H4 (cell line): ENCODE measurements at places on chromosomes 7 and 10. TPM values are rescaled to one million over a fixed set of nuclear protein-coding genes. Genes with fewer than 3 reads are reported as not detected.
A peak's percentile ranks its signal among the peaks of the same experiment; 100 is the strongest.

GRCh38 chr10:77320971-77321471, 316.6 kb downstream of the KCNMA1 start:
- peak; percentile 21 for DNase-seq

DNA sequence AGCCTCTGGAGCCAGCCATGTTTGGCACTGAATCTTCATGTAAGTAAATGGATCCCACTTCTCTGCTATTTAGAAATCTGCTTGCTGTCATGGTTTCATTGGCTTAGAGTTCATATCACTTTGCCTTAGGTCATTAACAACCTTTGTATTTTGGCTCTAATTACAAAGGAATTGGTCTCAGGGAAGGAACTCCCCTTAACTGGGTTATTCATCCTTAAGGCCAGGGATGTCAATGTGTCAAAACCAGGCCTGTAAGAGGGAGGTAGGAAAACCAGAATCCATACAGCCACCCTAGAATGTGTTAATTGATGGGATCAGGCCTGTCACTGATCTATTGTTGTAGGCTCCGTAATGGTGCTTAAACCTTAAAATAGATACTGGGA, 67.3 kb downstream of the ST7 start:
- no peak for DNase-seq

NKX1-2 gene
- total RNA-seq: 0.02 TPM in 1 of 2 replicates, not detected in the other

ZNF786 gene
- total RNA-seq: 1.4 and 3.0 TPM in 2 replicates

KIF11 gene
- 37.5 and 42.6 TPM in 2 replicates for total RNA-seq

DNA sequence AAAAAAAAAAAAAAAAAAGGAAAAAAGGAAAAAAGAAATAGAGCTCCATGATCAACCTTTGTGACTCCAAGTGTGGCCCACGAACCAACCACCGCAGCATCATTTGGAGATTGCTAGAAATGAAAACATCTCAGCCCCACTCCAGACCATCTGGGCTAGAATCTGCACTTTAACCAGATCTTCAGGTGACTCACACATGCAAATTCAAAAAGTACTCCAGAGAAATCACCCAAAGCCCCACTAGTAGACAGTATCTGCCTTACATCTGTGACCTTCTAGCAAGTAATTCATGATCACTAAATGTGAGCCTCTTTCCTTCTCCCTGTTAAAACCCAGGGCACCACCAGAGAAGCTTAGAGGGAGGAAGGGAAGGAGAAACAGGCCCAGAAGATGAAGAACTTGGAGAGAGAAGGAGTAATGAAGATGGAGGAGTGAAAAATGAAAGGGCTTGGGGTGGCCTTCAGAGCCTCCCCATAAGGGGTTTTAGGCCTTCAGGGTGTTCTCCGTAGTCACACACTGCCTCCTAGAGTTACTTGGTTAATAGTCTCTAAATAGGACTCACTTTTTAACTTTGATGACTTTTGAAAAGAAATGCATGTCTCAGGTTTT, 94.0 kb downstream of the SLC37A3 start:
- DNase-seq: no peak

GRCh38 chr7:4307316-4308204, 374.5 kb upstream of the FOXK1 start:
- no peak for DNase-seq

ASZ1 gene
- 0.14 TPM in 1 of 2 replicates, not detected in the other for total RNA-seq

DNA sequence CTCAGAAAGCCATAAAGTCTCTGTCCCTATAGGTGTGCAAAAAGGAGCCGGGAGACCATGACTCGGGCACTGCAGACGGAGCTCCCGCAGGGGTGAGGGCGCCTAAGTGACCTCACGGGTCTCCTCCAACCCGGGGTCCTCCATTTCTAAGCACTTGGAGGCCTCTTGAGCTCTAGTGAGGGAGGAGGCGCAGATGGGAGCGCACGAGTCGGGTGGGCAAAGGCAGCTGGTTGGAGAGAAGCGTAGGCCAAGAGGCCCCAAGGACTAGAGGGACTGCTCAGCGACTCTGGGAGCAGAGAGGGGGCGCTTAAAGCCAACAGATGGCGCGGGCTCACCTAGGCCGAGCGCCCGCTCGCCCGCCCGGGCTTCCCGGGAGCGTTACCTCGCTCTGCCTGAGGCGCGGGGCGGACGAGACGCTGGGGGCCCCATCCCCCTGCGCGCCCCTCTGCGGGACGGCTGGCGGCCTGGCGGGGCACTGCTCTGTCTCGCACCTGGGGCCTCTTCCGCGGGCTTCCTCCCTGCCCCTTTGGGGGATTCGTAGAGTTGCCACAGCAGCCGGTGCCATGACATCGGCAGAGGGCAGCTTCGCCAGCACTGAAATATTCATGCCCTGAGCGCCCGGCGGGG, 523 bp upstream of the CDH23 start:
- no peak for DNase-seq

DNA sequence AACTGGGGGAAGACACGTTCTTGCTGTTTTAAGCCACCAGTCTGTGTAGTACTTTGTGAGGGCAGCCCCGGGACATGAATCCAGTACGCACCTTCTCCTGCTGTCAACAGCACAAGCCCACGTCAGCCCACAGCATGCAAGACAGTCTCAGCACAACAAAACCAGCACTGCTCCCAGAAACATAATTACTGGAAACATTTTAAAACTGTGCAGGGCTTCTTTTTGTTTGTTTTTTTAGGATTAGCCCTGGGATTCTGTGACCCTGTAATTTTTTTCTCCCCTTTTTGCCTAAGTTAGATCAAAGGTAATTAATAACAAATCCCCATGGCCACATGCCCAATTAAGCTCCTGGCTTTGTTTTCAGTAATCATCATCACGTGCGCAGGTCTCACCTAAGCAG, 87.5 kb downstream of the VOPP1 start:
- no peak for DNase-seq

- DNase-seq: peak; percentile 33
Measured at GRCh38 chr7:117825132-117825531, 48.1 kb downstream of the CTTNBP2 start.

ZNF777 gene
- total RNA-seq: 3.8 and 6.1 TPM in 2 replicates

PRPS1L1 gene
- total RNA-seq: not detected in 2 replicates
